ENCODE measurements at places on chromosomes 3 and 15. TPM values are rescaled to one million over a fixed set of nuclear protein-coding genes. Genes with fewer than 3 reads are reported as not detected.

Gene PLSCR2
- not detected for total RNA-seq

Gene GPR15
- total RNA-seq: not detected

DNA sequence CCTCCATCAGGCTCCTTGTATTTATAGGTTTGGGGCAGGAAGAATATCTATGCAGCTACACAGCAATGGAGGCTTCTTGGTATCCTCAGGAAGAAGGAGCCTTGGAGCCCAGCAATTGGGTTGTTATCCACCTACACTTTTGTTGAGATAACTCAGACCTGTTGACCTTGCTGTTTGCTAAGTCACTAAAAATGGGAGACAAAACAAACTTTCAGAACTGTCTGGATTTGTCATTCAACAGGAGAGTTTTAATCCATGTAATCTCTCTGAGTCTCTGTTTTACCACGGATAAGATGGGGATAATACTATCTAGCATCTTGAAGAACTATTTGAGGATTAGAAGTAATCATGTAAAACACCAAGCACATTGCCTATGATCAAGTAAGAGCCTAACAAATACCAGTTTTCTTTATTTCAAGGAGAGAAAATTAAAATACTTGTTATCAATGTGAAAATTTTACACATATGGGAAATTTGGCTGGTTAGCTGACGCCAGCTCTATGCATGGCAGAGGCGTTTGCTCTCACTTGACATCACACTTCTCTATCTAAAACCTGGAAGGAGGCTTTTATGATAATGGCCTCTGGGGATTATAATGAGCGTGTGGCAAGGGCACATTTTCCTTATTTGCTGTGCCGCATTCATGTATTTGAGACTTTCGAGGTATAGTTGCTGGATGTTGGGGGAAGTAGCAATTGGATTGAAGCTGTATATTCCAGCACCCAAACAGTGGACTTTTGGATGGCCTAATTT, 215.6 kb downstream of the PDCD6IP start:
- no peak for DNase-seq

- no peak for DNase-seq
These were observed 12.7 kb downstream of the SHOX2 start for GRCh38 chr3:158093526-158093925.

DNA sequence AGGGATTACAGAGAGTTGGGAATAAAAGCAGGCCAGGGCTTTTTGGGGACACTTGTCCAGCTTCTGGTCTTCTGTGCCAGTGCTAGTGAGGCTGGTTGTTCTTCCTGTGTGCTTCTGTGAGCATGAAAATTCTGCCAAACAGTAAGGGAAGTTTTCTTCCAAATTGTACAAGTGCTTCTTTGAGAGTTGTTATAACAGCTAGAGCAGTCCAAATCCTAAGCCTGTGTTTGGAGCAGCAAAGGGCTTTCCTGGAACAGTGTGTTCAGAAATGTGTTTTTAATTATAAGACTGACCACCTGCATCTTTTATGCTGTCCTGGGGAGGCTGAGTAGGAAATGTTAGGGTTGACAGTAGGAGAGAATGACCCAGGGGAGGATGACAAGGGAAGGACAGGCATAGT, 223.0 kb upstream of the P2RY1 start:
- DNase-seq: no peak

- no peak for DNase-seq
These were observed 106.5 kb upstream of the SATB1 start for GRCh38 chr3:18531662-18532061.

GRCh38 chr3:46407970-46408369, 911 bp downstream of the CCRL2 start:
- DNase-seq: no peak

GRCh38 chr15:98169551-98169950, 209.0 kb downstream of the ARRDC4 start:
- no peak for DNase-seq
